ENCODE measurements at places on chromosomes 16 and 17.

DNA sequence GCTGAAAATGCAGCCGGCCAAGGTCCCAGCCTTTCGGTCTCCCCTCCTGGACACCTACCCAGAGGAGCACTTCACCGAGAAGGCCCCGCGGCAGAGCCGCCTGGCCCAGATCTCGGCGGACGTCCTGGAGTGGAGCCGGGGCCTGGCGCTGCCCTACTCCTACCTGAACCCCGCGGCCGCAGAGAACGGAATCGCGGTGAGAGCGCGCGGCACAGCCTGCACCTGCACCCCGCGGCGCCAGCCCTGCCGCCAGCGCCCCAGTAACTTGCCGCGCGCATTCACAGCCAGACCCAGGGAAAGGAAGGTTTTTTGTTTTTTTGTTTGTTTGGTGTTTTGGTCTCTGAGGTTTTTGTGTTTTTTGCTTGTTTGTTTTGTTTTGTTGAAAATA lies 15.2 kb downstream of the ALOX12B start:
- no peak for DNase-seq

DNA sequence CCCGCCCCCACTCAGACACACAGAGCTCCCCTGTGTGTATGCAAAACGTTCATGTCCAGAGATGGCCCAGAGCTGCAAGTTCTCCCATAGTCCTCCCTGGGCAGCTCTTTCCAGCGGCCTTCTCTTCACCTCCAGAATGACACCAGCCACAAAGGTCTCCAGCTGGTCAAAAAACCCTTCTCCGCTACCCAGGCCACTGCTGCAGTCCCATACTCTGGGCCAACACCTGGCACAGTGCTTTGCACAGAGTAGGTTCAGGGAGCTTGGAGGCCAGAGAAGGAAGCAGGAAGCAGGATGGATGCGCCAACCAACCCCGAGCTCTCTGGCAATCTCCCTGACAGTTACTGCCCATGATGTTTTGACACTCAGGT lies 1.1 kb upstream of the STAT5B start:
- no peak for DNase-seq

GRCh38 chr16:74501484-74502478 lies 80.5 kb upstream of the CLEC18B start:
- no peak for DNase-seq

DNA sequence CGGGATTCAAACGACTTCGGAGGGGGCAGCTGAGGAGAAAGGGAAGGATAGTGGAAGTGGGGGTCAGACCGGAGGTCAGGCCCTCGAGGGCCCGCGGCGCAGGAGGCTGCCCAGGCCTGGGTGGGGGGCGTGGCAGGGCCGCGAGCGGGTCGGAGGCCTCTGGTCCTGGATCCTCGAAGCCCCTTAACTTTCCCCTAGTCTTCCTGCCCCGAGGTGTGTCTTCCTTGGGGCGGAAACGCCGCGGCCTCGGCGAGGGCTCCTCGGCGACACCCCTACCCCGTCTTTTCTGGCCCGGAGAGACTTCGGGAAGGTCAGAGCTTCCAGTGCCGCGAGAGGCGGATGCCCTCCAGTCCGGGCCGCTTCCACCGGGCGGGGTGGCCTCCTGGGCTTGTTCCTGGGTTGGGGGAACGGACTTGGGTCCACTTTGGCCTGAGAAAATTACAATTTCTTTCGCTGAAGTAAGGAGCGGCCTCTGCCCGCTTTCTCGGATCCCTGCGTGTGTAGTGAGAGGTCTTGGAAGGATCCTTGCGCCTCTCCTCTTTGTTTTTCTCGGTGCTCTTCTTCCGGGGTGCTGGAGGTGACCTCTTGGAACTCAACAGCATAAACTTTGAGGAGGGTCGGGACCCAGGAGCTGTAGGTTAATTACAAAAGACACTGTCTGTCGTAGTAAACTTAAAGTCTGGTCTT lies 491 bp downstream of the IST1 start:
- no peak for DNase-seq

DNA sequence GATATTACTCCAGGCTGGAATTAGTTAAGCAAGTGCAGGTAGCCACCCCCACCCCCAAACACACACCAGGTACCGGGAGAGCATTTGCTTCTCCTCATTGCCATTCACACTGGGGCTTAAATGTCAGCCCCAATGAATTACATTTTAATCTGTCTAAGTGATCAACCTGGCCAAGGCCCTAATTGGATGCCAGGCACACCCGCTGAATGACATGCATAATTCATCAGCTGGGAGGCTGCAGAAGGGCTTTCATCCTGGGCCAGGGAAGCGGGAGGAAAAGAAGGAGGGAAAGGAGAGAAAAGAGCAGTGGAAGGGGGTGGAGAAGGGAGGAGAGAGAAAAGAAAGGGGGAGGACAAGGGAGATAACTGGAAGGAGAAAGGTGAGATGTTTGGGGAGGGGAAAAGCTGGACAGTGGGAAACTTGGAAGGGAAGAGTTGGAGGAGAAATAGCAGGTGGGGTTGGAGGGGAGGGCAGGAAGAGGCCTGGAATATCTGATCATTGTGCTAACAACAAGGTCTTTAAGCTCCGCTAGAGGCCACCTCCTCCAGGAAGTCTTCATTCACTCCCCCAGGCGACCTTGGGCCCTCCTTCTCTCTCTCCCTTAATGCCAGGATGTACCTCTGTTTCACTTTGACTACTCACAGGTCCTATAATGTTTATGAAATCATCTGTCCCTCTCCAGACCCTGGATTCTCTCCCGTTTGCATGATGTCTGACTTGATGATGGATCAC lies 40.1 kb upstream of the CES5A start:
- DNase-seq = no peak

Measured in epithelial cell of proximal tubule (primary cell).